Amniotic stem cell (primary cell): ENCODE measurements at places on chromosomes 6 and 20.

- no peak for DNase-seq
Measured at GRCh38 chr6:169452869-169453620, 199.4 kb upstream of the THBS2 start.

- no peak for DNase-seq
Measured at GRCh38 chr20:50259705-50260478, 69.3 kb downstream of the CEBPB start.

GRCh38 chr20:47821481-47822100, 36.3 kb upstream of the SULF2 start:
- no peak for DNase-seq

- no peak for DNase-seq
Measured at GRCh38 chr6:6657085-6657819, 68.7 kb downstream of the LY86 start.

DNA sequence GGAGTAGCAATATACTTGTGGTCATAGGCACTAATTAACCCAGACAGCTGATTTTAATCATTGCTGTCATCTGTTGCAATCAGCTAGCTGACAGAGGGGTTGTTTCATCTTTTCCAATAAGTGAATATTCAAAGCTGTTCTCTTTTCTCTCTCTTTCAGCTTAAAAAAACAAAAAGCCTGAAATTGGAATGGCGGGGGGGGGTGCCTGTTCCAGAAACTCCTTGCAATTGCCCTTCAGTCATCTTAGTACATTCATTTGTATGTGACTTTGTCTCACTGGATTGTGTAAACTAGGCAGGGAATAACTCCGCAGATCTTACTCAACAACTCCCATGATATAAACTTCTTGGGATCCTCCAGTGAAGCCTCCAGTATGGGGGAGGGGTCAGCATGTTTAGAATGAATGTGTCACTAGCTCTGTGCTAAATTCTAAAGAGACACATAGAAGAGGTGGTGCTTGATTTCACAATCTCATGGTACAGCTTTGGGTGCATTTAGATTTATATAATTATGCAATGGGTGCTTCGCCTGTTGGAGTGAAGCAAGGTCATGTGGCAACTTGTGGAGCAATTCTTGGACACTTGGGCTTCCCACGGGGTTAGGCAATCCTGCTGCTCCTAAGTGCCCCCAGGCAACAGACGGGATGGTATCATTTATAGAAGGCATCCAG, 40.1 kb downstream of the SLC24A3 start:
- no peak for DNase-seq

- DNase-seq, result no peak
Measured at GRCh38 chr6:153129873-153130514, 1.1 kb downstream of the RGS17 start.

GRCh38 chr6:56852260-56853010, 102.5 kb upstream of the BEND6 start:
- DNase-seq, result no peak

DNA sequence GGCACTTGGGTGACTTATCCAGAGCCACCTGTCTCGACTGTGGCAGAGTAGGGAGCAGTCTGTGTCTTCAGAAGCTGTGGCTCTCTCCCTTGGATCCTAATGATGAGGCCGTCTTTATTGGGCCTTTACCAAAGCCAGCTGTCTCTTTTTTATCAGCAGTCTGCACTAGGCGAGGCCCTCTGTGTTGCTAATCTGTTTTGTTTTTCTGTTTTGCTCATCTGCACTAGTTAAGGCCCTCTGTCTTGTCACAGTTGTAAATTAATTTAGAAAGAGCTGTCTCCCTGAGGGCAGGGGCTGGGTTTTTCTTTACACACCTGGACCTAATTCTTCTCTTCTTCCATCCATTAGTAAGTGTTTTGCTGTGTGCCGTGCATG, 45.0 kb downstream of the CDS2 start:
- no peak for DNase-seq

DNA sequence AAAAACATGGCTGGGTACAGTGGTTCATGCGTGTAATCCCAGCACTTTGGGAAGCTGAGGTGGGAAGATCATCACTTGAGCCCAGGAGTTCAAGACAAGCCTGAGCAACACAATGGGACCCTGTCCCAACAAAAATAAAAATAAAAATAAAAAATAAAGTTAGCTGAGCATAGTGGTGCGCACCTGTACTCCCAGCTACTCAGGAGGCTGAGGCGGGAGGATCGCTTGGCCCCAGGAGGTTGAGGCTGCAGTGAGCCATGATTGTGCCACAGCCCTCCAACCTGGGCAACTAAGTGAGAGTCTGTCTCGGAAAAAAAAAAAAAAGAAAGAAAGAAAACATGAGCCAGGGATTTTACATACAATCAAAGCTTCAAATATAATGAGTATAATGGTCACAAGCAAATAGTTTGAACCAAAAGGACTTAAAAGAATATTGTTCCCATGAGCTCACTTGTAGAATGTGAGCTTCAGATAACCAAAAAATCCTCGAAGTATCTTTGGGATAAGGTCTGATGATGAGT, 31.1 kb downstream of the RANBP9 start:
- DNase-seq, result no peak

DNA sequence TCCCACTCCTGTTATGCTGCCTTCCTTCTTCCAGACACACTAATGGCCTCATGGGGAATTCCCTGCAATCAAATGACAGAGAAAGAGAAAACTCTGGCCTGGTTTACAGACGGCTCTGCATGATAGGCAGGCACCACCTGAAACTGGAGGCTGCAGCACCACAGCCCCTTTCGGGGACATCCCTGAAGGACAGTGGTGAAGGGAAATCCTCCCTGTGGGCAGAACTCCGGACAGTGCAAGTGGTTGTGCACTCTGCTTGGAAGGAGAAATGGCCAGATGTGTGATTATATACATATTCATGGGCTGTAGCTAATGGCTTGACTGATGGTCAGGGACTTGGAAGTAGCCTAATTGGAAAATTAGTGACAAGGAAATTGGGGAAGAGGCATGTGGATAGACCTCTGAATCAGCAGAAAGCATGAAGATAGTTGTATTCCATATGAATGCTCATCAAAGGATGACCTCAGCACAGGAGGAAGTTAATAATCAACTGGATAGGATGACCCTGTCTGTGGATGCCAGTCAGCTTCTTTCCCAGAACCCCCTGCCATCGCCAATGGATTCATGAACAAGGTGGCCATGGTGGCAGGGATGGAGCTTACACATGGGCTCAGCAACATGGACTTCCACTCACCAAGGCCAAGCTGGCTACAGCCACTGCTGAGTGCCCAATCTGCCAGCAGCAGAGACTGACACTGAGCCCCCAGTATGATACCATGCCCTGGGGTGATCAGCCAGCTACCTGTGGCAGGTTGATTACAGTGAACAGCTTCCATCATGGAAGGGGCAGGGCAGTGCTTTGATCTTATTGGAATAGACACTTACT, 44.5 kb upstream of the VSX1 start:
- DNase-seq, result no peak

DNA sequence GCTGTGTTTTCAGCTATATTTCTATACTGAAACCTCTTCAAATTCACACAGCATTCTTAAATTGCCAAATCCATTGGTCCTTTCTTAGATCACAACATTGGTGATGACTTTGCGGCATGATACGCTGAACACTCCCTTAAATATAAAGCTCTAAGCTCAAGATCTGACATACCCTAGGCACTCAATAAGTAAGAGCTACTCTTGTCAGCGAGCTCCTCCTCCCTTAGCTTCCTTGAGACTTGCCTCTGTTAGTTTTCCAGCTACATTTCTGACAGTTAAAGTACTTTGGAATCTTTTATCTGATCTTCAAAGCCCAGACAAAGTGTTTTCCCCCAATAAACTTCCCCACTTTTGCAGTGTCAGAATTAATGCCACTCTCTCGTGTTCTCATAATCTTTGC, 117.0 kb downstream of the HIVEP2 start:
- DNase-seq, result no peak
